ENCODE measurements at places on chromosomes 2 and 18.

- DNase-seq: peak; percentile 52
Measured at GRCh38 chr18:33839452-33840211, 261.6 kb downstream of the ASXL3 start.

- DNase-seq: peak; percentile 18
Measured at GRCh38 chr2:25251422-25252273, 83.3 kb upstream of the POMC start.

- DNase-seq: no peak
Measured at GRCh38 chr2:33812707-33813106, 213.6 kb upstream of the FAM98A start.

DNA sequence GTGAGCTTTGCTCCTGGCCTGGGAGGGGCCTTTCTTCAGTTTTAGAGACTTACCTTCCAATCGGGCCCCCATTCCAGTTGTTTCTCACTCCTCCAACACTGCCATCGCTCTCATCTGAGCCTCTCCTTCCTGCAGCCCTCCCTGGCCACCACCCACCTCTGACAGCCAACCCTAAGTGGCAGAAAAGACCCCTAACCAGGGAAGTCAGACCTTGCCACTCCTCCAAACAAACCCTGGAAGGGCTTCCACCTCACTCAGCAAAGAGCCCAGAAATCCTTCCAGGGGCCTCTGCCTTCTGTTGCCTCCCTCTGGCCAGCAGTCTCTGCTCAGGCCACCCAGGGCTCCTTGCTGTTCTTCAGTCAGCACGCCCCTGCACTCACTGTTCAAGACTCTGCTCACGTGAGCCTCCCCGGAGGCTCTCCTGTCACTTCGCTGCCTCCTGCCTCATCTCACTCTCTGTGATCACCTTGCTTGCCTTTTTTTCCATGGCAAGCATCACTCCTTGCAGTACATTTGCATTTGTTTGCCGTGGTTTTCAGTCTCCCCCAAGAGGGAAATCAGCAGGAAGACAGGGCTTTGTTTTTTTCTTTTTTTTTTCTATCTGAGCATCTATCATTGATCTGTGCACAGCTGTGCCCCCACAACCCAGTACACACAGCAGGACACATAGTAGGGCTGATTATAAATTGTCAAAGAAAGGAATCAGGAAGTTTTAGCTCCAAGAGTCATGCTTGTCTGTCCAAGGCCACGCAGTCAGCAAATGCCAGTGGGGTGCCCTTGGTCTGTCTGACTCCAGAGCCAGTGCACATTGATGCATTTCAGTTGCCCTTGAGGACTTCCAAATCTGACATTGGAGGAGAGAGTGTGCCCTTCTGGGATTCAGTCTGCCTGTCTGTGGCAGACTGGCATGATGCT lies 83.9 kb downstream of the INHBB start:
- DNase-seq: no peak

GRCh38 chr2:215161301-215161829 lies 22.9 kb upstream of the ABCA12 start:
- DNase-seq: no peak

DNA sequence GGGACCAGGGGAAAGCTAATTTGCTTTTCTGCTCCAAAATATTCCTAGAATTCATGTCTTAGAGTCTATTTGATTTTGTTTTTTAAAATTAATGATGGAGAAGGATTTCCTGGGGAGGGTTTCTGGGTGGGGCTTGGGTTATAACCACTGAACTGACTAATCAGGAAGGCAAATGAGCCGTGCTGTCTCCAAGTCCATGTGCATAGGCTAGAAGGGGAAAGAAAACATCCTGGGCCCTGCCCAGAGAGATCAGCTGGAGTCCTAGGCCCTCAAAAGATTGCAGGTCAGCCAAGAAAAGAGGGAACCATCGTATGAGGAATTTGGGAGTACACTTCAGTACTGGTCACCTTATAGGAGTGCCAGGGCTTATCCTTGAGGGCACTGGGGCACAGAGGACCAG lies 480.2 kb upstream of the CELF4 start:
- DNase-seq: no peak

GRCh38 chr2:109463236-109463635 lies 150.5 kb downstream of the SEPTIN10 start:
- DNase-seq: no peak

DNA sequence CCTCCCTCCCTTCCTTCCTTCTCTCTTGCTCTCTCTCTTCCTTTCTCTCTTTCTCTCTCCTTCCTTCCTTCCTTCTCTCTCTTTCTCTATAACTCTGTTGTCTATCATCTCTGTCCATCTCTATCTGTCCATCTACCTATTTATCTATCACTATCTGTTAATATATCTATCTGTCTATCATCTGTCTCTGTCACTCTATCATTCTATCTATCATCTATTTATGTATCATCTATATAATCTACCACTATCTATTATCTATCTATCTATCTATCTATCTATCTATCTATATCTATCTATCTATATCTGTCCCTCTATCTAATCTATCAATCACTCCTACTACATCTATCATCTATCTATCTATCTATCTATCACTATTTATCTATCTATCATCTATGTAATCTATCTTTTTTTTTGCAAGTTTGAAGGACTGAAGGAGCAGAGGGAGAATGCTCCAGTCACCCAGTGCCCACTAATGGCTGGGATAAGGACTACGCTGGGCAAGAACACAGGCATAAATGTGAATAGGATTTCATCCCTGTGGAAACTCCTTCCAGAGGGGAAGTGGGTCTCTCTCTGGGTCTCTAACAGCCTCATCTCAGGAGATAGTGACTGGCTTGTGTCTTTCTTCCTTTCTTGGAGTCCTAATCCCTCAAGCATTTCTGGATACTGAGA lies 427.0 kb downstream of the LPIN1 start:
- DNase-seq: no peak

GRCh38 chr18:9008709-9009635 lies 93.5 kb upstream of the NDUFV2 start:
- DNase-seq: no peak
